ENCODE measurements at places on chromosomes 2 and 18. TPM values are rescaled to one million over a fixed set of nuclear protein-coding genes. Genes with fewer than 3 reads are reported as not detected.
A peak's percentile ranks its signal among the peaks of the same experiment; 100 is the strongest.

DNA sequence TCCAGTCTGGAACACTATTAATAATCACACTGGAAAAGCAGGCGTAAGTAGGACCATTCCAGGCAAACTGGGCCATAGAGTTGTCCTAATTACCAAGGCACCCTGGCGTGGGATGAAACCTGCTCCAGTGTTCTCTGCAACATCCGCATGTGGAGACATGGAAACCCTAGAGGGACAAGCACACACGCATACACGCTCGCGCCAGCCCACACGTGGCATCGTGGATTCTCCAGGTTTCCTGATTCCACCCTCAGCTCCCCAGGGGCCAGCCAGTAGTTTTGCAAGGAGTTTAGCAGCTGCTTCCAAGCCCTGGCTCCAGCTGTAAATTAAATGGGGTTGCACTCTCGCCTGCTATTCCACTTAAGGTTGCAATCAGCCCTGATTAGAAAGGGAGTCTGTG lies 127.7 kb downstream of the DYSF start:
- DNase-seq, result no peak

DNA sequence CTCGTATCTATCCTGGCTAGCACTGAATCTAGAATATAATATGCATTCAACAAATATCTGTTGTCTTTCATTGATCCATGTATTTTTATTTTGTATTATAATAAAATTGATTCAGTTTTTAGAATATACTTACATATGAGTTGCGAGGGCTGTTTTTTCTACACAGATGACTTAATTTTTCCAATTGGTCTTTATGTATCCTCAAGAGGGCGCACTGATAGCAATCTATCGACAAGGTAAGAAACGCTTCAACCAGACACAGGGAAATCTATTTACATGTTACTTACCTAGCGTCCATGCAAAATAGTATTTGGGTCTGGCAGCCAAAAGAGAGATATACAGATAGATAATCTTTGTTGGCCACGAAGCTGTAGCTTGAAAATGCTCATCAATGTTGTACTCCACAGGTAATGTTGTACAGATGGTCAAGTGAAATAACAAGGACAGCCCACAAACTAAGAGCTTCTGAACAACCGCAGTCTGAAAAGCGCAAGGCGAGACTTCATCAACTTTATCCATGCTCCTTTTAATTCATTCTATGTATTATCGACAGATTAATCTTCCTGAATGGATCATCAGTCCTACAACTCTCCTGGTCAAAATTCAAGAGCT lies 35.5 kb upstream of the KIDINS220 start:
- DNase-seq, result no peak

DNA sequence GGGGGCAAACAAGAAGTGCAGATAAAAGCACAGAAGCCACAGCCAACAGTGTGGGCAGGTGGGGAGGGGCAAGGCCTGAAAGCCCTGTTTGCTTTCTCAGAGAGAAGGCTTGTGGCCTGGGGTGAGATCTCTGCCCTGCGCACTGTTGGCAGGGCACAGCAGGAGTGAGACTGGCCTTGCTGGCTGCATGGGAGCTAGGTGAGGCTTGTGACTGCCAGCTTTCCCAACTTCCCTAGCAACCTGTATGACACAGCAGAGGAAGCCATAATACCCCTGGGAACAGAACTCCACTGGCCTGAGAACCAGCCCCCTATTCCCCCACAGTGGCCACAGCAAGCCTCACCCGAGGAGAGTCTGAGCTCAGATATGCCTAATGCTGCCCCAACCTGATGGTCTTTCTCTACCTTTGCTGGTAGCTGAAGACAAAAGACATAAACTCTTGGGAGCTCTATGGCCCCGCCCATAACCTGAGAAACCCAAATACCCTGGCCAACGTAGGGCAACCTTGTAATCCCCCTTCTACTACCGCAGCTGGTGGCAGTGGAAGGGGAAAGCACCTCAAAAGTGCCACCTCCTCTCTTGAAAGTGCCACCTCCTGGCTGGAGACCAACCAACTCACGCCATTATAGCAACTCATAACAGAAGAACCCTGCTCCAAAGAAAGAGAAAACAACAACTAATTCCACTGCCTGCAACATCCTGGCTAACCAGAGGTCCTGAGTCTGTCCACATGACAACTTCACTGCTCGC lies 44.4 kb downstream of the LCT start:
- DNase-seq, result no peak

- DNase-seq, result no peak
These were observed 213.9 kb downstream of the GBX2 start for GRCh38 chr2:235954281-235954680.

- DNase-seq, result no peak
These were observed 1641.9 kb upstream of the PIK3C3 start for GRCh38 chr18:40313030-40313642.

ST6GAL2 gene
- 3.2 TPM for total RNA-seq

- no peak for DNase-seq
These were observed 203.2 kb downstream of the DLGAP1 start for GRCh38 chr18:4251873-4252272.

DNA sequence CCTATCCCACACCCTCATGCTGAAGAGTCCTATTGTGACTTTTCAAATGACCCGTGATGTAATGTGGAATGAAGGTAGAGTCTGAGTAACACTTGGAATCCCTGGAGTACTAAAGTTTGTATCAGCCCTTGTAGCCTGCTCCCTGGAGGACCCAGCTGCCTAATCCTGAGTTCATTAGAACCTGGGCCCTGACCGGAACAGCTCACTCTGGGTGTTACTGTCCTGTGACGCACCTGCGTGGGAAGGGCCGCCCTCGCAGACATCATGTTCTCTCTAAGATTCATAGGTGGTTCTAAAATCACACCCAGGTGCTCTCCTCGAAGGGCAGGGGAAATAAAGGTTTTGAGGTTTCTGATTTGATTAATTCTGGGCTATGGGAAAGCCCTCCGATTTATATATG lies 62.3 kb downstream of the NCK2 start:
- no peak for DNase-seq

- DNase-seq, result no peak
These were observed 182.5 kb downstream of the PRKCE start for GRCh38 chr2:45833968-45834344.

- DNase-seq, result no peak
These were observed 425.7 kb downstream of the SETBP1 start for GRCh38 chr18:45106331-45106774.

CRYGD gene
- not detected for total RNA-seq

- no peak for DNase-seq
These were observed 113.6 kb downstream of the BABAM2 start for GRCh38 chr2:28004086-28004485.

DNA sequence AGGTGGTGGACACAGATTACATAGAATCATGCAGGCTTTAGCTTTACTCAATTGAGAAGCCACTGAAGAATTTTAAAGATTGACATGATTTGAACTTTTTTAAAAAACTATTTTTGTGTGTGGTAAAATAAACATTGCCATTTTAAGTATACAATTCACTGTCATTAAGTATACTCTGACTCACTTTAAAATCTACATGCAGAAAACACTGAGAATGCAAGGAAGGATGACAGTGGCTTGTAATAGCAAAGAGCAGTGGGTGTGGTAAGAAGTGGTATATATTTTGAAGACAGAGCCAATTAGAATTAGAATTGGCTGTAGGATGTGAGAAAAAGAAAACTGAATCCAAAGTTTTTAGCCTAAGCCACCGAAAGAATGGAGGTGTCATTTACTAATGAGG lies 14.9 kb downstream of the TRMT61B start:
- no peak for DNase-seq

DNA sequence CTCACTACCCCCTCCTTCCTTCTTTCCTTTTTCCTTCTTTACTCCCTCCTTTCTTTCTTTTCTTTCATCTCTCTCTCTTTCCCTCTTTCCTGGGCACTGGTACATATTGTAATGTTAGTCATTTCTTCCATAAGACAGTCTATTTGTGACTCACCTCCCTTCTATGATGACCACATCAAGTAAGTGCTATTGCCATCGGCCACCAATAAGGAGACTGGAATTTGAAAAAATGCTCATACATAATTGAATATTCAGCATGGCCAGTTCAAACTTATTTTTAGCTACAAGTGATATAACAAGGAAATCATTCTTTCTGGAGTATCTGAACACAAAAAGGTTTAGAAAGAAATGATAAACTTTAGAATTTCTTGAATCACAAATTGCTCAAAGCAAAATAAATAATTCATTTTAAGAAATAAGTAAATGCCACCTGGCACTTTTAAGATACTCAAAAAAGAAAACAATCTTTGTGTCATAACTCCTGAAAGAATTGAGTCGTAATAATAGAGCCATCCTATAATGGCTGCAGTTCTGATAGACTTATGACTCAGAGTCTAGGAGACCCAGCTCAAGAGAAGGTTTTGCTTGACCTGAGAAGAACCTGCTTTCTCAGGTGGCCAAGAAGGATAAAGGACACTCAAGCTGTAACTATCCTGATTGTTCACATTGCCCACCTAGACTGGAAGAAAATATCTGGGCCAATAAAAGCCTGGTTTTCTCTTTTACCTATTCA lies 51.6 kb upstream of the CCBE1 start:
- DNase-seq, result no peak

DNA sequence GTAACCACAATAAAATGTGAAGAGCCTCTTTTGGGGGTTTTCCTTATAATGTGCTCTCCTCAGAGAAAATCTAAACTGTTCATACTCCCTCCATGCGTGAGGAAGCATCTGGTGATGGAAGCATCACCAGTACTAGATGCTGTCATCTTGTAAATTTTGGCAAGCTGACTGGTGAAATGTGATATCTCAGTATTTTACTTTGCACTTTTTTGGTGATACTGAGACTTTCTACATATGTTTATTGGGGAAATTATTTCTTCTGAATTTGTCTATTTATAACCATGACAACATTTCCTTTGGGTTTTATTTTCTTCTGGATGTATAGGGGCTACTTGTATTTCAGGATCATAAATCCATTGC lies 95.9 kb upstream of the DLGAP1 start:
- DNase-seq, result no peak

DNA sequence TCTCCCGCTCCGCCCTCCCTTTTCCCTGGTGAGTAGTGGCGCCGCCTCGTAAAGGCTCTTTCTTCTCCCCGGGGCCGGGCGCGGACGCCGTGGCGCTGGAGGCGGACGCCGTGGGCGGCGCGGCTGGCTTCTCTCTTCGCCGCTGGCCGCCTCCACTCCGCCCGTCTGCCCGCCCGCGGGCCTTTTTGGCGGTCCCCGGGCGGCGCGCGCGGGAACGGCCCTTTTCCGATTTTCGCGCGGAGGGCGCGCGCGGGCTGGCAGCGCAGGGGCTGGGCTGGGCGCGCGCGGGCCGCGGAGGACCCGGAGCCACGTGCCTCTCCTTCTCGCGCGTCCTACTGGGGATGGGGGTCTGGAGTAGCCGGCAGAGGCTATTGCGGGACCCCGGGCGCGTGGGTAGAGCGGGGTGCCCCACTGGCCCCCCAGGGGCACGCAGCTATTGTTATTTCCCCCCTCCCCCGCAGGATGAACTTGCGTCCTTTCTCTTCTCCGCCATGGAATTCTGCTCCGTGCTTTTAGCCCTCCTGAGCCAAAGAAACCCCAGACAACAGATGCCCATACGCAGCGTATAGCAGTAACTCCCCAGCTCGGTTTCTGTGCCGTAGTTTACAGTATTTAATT lies 472 bp downstream of the SLC20A1 start:
- DNase-seq, result peak; percentile 38

CHN1 gene
- total RNA-seq, result 2.1 TPM

STPG4 gene
- total RNA-seq, result 0.46 TPM

CD8B gene
- 2.9 TPM for total RNA-seq

GRCh38 chr2:11710632-11711353 lies 35.6 kb upstream of the LPIN1 start:
- DNase-seq, result no peak

DNA sequence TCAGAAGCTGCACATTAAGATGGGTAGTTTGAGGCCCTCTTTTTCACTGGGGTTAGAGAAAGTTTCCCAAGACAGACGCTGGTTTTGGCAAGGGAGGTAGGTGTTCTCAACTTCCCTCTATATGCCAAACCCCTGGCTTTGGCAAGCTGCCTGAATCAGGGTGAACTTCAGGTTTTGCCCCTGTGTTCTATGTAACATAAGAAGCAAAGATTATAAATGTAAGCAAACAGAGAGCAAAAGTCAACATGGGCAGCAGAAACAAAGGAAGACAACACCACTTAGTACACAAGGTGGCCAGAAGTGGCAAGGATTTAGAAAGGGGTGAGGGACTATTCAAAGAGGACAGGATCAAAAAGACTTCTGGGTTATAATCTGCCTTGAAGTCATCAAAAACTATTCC lies 70.5 kb upstream of the TFCP2L1 start:
- no peak for DNase-seq

DNA sequence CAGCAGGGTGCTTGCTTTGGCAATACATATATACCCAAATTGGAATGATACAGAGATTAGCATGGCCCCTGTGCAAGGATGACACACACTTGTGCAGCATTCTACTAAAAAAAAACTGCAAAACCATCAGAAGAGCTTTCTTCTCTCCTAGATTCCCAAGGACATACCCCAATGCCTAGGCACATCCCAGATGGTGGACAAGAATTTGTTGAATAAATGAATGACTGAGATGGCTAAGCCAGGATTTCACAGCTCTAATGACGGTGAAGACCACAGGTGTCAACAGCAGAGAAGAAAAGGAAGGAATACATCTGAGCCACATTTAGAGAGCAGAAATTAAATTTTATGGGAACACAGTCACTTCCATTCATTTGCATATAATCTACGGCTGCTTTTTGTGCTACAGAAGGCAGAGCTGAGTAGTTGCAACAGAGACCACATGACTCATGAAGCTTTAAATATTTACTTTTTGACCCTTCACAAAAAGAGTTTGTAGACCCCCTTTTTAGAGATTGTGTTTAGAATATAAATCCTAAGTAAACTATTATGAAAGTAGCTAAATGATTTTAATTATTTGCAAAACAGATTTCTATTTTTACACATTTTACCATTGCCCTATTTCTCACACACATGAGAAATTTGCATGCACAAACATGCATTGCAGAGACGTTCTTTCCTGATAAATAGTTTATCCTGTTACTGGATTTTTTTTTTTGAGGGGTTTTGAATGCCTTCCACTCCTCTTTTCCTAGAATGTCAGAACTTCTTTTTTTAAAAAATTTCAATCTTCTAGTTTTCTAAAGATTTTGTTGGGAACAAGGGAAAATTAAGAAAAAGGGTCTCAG lies 119.0 kb downstream of the PMAIP1 start:
- no peak for DNase-seq

DNA sequence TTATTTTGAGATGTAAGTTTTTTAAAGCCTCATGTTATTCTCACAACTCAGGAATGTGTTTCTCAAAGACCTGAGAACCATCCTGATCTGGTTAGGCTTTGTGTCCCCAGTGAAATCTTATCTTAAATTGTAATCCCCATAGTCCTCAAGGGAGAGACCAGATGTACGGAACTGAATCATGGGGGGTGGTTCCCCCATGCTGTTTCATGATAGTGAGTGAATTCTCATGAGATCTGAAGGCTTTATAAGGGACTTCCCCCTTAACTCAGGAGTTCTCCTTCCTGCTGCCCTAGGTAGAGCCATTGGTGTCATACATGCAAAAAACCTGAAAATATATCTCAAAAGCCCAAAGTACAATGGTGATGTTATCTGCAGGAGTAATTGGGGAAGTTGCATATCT lies 836.7 kb downstream of the CBLN2 start:
- no peak for DNase-seq

GRCh38 chr2:128573116-128573515 lies 254.4 kb upstream of the HS6ST1 start:
- no peak for DNase-seq
